Left cardiac atrium (tissue), 4 donors: ENCODE measurements at places on chromosomes 12 and 14. TPM values are rescaled to one million over a fixed set of nuclear protein-coding genes. Genes with fewer than 3 reads are reported as not detected.

The DNAH10 gene
- 0.03 TPM for total RNA-seq

The SERPINA9 gene
- not detected for total RNA-seq

The FSCB gene
- not detected for total RNA-seq

GRCh38 chr12:5171701-5172100 is 128.0 kb downstream of the KCNA5 start:
- no peak for DNase-seq

GRCh38 chr12:13348464-13348863 is 151.9 kb downstream of the EMP1 start:
- DNase-seq: no peak

- DNase-seq: no peak
These were observed 34.8 kb downstream of the TRIP11 start for GRCh38 chr14:92005019-92005418.

DNA sequence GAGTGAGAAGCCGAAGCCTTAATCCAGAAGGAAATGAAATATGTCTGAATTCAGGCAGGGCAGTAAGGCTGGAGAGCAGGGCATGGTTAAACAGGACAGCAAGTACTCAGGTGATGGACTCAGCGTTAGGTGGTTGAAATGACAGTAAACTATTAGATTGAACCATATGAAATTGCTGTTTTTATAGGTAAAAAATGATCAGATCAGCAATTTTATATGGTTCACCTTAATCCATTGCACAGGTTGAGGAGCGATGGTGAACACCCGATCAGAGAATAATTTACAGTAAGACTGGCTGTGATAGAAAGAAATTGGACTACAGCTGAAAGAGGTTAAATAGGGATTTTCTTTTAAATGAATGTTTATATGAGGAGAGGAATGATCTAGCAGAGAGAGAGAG is 56.6 kb downstream of the TTC6 start:
- DNase-seq: no peak

- DNase-seq: no peak
These were observed 1183.7 kb upstream of the TMEM132C start for GRCh38 chr12:127083008-127083949.

DNA sequence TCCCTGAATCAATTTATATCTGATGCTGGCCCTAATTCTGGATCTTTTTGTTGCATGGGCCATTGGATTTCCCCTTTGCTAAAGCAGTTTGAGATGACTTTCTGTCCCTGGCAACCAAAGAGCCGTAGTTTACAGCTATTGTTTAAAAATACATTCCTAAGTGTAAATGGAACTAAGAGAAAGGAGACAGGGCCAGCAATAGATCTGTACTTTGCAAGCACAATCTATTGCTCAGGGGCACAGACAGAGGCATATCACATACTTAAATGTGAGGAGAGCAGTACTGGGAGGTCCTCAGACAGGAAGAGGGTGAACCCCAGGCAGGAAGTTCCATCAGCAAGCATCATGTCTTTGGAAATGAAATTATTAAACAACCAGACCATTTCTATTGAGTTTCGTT is 126.6 kb downstream of the ZFP36L1 start:
- no peak for DNase-seq
